Fibroblast of skin of right quadriceps (primary cell): ENCODE measurements at places on chromosomes 6 and 20.

- no peak for DNase-seq
Measured at GRCh38 chr6:20202324-20202658, 10.0 kb downstream of the MBOAT1 start.

DNA sequence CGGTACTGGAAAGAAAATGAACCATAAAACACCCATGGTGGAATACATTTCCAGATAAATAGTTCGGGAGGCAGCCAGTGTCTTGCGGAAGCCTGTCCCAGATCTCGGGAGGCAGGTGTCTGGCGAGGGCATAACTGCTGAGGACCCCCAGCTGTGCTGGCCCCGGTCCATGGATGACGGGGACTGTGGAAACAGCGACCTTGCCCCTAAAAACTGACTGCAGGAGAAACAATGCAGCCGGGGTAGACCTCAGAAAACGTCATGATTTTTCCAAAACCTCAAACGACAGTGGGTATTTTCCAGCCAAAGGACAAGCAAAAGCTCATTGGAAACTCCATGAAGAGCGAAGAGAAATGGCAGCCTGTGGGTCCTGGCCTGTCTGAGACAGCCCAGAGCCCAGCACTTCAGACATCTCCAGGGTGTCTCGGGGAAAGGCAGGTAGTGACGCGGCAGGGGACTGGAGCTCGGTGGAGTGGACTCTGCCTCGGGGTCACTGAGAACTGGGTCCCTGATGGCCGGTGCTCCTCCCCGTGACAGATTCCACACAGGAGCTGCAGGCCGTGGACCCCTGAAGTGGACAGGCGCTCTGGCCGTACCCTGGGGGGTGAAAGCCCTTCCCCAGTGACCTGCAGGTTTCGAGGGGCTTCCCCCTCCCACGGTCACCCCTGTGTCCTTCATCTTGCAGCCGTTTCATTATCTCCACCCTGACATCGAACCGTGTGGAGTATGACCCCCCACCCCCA, 188.6 kb downstream of the SYNDIG1 start:
- no peak for DNase-seq

GRCh38 chr6:45586216-45587171, 208.8 kb upstream of the SUPT3H start:
- DNase-seq: no peak

- DNase-seq: peak; percentile 31
Measured at GRCh38 chr6:53250176-53251032, 98.3 kb downstream of the ELOVL5 start.

DNA sequence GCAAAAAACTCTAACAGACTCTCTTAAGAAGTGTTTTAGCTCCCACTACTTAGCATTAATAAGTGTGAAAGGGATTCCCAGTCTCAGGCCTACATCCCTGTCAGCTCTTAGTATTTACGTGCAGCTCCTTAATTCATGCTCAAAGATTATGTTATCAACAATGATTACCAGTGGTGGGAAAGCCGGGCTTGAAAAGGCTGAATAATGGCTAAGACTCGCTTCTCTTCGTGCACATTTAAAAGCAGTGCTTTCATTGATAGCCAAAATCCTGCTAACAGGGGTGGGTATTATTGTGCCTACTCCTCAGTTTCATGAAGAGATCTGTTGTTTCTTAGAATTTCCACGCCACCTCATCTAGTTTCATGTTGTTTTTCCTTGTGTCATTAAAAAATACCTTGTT, 518.8 kb downstream of the GRIK2 start:
- DNase-seq: no peak

- peak; percentile 38 for DNase-seq
Measured at GRCh38 chr20:46699651-46700359, 9.6 kb upstream of the SLC2A10 start.
